ENCODE measurements at places on chromosomes 13 and 19.

DNA sequence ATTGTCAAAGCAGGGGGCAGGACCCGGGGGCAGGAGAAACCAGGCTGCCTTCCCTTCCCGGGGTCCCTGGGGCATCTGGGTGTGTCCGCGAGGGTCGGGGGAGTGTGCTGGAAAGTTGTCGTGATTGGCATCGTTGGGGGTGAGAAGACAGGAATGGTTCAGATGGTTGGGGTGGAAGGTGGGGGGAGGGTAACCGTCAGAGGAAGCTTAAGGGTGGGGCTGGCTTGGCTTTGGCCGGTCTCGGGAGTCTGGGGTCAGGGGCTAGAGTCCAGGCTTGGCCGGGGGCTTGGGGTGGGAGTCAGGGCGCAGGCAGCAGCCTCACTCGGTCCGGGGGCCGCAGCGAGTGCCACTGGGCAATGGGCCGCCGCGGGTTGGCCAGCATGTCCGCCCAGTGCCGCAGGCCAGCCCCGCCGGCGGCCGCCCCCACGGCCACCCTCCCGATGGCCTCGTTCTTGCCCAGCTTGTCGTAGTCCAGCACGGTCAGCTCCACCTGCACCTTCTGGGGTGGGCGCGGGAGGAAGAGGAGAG lies 6.8 kb upstream of the DNAAF3 start:
- no peak for DNase-seq

- DNase-seq = no peak
Measured at GRCh38 chr19:4539693-4540581, at the start of gene LRG1. Gene LRG1 (minus strand): TSS chr19:4540036. CDS start chr19:4540013, 23 bp downstream.

- no peak for DNase-seq
Measured at GRCh38 chr13:109840201-109840892, 54.0 kb upstream of the IRS2 start.

DNA sequence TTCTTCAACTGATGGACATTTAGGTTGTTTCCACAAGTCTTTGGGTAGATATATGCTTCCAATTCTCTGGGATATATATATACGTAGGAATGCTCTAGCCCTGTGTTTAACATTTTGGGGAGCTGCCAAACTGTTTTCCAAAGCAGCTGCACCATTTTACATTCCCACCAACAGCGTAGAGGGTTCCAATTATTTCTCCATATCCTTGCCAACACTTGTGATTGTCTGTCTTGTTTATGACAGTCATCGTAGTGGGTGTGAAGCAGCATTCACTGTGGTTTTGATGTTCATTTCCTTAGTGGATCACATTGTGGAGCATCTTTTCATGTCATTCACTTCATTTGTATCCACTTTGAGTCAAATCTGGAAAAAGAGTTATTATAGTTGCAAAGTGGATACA lies 4.7 kb upstream of the CBLC start:
- DNase-seq = no peak

GRCh38 chr19:32337084-32337808 lies 8.2 kb upstream of the ZNF507 start:
- DNase-seq = no peak

DNA sequence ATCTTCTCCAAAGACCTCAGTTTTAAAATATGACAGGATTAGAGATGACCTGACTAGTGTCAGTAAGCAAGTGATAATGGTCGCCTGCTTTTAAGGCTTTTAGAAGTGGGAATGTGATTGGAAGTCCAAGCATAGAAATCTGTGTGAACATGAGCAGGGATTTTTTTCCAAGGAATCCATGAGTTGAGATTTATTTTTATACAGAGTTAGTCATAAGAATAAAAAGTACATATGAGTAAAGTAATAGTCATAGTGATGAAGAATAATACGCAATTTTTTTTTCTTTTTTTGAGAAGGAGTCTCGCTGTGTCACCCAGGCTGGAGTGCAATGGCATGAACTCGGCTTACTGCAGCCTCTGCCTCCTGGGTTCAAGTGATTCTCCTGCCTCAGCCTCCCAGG lies 1.6 kb downstream of the ZNF546 start:
- no peak for DNase-seq

GRCh38 chr19:18294467-18294864 lies 13.0 kb upstream of the JUND start:
- peak; percentile 87 for DNase-seq

DNA sequence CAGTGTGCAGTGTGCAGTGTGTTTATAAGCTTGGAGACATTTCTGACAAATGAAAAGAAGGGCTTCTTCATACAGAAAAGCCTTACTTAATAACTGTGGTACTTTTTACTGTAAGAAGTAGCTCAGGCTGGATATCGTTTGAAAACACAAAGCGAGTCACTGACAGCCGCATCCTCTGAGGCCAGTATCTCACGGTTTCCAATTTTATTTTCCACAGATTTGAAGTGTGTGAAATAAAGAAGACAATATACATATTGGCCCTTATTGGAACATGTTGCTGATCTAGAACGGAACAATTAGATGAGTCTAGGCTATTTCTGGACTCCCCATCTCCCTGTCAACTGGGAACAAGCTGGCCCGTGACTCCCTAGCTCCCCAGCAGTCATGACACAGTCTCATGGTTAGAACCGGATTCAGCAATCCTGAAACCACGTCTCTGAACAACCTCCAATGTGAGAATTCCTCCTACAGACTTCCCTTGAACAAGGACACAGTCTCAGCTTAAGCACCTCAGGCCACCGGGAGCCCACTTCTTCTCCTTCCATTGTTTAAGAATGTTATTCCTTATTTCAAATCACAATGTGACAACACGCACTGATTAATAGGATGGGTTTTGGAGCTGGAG lies 484.5 kb downstream of the COG6 start:
- no peak for DNase-seq

- no peak for DNase-seq
Measured at GRCh38 chr19:38304352-38304865, 358 bp downstream of the C19orf33 start.

- peak; percentile 85 for DNase-seq
Measured at GRCh38 chr19:19643158-19644053, at the start of gene GMIP. Gene GMIP (minus strand): TSS chr19:19643657. CDS start chr19:19643529, 128 bp downstream.

GRCh38 chr13:25738342-25739196 lies 313.2 kb downstream of the SHISA2 start:
- no peak for DNase-seq

GRCh38 chr19:16446724-16447368 lies 24.9 kb downstream of the EPS15L1 start:
- DNase-seq = no peak

- DNase-seq = no peak
Measured at GRCh38 chr19:17319473-17320238, 10.3 kb downstream of the DDA1 start.

DNA sequence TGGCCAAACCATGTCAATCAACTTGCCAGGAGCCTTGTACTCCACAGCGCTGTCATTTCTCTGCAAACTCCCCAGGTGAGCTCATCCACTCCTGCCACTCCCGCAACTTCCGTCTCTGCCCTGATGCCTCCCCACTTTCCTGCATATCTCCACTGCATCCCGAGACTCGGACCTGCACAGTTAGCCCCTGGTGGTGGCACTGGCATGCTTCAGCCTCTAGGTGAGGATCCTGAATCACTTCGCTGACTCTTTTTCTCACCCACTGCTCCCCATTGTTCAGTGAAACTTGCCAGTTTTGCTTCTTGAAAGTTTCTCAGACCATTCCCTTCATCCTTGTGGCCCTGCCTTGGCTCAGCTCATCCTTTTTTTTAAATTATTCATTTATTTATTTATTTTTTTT lies 3.4 kb upstream of the CTU1 start:
- DNase-seq = no peak

- no peak for DNase-seq
Measured at GRCh38 chr13:29105779-29106178, 285.6 kb downstream of the MTUS2 start.

DNA sequence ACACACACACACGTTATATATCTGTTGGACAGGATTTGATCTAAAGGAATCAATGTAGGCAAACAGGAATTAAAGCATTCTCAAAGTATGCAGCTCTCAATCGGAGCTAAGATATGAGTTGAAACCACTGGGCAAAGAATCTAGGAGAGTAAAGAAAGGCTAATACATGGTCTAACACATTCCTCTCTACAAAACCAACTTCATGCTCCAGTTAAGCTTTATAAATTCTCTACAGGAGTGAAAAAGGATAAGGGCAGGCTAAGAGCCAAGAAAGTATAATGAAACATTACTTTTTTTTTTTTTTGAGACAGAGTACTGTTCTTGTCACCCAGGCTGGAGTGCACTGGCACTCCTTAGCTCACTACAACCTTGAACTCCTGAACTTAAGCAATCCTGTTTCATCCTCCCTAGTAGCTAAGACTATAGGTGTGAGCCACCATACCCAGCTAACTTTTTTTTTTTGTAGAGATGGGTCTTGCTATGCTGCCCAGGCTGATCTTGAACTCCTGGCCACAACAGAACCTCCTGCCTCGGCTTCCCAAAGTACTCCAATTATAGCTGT lies 10.6 kb downstream of the FBXL3 start:
- no peak for DNase-seq

GRCh38 chr19:10602330-10603083 lies 15.4 kb upstream of the AP1M2 start:
- DNase-seq = peak; percentile 86

GRCh38 chr13:113962975-113963374 lies 10.9 kb downstream of the C13orf46 start:
- no peak for DNase-seq

DNA sequence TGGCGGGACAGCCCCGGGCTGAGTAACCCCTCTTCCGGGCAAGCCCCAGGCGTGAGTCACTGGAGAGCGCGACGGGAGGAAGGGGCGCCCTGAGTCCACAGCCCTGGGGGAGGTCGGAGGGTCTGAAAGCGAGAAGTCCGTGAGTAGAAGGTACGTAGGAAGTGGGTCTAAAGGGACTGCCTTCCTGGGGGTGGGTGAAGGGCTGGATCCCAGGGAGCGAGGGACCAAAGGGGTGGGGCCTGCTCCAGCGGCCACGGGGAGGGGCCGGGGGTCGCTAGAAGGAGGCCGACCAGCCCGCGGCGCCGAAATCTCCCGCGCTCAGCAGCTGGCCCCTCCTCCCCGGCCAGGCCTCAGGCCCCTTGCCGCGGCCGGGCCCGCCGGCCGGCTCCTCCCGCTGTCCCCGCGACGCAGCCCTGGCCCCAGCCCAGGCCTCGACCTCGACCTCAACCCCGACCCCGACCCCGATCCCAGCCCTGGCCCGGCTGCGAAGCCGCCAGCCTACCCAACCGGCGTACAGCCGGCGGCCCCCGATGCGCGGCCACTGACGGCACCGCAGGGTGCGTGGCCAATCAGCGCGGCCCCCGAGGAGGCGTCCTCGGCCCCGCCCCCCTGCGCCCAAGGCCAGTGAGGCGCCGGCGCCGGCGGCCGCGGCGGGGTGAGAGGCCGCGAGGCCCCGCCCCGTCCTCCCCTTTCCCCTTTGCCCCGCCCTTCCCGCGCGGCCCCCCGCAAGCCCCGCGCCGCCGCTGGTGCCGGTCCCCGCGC lies 22.6 kb downstream of the IPO5 start:
- peak; percentile 89 for DNase-seq

DNA sequence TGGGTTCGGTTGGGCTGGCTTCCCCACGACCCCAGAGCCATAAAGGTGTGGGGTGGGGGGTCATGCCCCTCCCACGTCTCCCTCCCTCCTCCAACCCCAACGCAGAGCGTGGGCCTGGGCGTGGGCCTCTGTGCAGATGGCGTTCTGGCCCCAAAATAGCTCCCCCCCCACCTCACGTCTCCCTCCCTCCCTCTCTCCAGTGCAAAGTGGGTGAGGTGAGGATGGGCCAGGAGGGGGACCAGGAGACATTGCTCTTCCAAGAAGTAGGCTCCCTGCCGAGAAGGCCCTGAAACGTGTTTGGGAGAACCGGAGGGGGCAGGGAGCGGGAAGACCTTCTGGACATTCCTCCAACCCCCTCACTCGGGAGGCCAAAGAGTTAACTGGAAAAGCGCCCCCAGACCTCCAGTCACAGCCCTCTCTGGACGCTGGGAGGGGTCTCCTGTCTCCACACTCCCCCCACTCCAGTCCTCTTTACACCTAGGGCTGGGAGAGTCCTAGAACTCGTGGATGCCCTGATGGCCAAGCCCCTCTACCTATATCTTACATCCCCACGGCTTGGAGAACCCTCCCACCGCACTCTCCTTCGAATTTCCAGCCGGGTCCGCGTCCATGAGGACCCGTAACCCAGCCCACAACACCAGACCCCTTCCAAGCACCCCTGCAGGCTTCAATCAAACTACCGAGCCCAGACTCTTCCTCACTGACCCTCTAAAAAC lies 855 bp downstream of the UNC13A start:
- DNase-seq = no peak

DNA sequence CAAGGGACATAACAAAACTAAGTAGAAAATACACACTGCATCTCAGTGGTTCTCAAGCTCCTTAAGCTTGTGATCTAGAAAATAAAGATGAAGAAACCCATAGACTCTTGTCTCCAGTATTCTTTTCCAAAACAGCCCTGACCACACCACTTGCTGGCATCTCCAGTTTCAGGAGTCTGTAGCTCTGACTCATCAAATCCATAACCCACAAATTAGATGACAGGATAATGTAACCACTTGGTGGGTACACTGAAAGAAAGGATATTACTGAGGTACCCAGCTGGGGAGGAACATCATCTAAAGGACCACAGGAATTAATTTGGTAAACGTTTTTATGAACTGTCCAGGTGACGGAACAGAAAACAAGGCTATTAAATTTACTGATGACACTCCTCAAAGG lies 214.7 kb downstream of the VWA8 start:
- DNase-seq = no peak

DNA sequence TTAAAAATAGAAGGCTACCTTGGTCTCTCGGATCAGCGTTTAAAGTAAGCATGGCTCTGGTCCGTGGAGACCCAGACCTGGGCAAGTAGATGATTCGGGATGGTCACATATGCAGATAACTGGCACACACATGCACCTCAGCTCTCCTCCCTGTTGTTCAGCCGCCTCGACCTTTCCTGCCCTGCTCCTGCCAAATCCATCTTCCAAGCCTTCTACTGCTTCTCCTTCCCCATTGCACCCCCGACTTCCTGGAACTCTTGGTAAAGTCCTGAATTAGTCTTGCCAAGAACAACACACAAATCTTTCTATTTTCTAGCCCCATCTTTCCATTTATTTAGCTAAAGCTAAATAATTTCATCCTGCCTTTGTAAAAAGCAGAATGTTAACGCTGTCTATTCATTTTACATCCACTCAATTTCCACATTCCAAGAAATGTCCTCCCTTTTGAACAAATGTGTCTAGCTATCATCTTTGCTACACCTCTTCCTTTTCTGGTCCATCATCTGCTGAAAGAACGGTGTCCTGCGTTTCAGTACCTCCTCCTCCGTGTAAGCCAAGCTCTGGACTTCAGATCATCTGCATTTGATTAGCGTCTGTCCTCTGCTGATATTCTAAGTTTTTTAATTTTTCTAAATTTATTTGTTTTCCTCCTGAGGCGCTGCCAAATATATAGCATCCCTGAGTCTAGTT lies 92.5 kb downstream of the ZIC5 start:
- DNase-seq = no peak

- DNase-seq = no peak
Measured at GRCh38 chr19:46984077-46985010, 35.3 kb upstream of the NPAS1 start.

All from activated CD4-positive, CD25-positive, alpha-beta regulatory T cell (primary cell).